ENCODE measurements at places on chromosomes 11 and 22.

DNA sequence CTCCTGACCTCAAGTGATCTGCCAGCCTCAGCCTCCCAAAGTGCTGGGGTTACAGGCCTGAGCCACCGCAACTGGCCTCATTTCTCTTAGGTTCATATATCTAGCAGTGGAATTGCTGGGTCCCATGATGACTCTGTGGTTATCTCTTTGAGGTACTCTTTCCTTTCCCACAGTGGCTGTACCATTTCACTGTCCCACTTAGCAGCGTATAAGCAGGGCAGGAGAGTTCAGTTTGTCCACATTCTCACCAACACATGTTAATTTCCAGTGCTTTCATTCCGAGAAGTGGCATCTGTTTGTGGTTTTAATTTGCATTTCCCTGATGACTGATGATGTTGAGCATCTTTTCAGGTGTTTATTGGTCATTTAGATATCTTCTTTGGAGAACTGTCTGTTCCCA is 16.4 kb downstream of the PRR5 start:
- DNase-seq, result no peak

GRCh38 chr11:104668797-104669463 is 229.3 kb downstream of the CASP12 start:
- peak; percentile 84 for DNase-seq

GRCh38 chr11:18314784-18315523 is 7.0 kb downstream of the HPS5 start:
- no peak for DNase-seq

GRCh38 chr11:64643256-64643881 is 52.3 kb downstream of the SLC22A12 start:
- DNase-seq, result no peak

DNA sequence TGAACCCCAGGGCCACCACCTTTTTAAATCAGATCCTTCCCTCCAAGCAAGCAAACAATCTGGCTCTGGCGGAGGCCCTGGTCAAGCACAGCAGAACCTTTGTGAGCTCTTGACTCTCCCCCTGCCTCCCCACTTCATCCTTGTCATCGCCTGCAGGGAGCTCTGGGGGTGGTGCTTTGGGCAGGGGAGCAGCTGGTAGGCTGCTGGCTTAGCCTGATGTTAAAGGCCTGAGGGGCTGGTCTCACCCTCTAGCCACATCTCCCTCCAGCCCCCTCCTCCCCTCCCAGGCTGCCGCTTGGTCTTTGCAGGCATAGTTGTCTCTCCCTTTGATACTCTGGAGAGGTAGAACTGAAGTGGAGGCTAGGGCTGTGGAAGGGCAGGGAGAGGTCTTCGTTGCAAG is 50.9 kb downstream of the THAP12 start:
- no peak for DNase-seq

DNA sequence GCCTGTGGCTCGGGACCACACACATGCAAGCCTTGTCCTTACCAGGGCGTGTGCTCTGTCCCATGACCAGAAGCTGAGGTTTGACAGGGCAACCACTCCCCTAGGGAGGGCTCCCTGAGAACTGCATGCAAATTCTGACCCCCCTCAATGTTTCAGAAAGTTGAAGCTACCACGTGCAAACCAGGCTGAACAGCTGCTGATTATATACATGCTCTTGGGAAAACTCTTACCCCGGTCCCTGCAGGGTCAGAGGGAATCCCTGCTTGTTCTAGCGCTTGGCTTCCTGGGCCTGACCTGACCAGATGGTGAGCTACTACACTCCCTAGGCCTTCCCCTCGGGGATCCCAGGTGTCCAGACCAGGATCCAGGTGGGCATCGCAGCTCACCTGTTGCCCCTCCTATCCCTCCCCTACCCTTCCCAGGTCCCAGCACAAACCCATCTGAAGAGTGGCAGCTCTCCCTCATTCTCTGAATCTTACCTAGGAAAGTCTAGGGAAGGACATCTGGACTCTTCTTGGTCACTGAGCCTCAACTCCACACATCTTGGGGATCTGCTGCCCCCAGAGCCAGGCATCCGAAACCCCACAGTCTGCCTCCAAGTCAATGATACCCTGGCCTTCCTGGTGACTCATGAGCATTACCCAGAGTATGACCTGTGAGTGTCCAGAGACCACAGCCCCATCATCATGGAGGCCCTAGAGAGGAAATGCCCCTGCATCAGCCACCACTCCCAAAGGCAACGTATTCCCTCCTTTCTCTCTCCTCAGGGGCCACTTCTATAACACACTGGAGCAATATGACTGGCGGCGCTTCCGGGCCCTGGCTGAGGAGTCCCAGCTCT is 61.5 kb downstream of the BTG4 start:
- DNase-seq, result no peak

DNA sequence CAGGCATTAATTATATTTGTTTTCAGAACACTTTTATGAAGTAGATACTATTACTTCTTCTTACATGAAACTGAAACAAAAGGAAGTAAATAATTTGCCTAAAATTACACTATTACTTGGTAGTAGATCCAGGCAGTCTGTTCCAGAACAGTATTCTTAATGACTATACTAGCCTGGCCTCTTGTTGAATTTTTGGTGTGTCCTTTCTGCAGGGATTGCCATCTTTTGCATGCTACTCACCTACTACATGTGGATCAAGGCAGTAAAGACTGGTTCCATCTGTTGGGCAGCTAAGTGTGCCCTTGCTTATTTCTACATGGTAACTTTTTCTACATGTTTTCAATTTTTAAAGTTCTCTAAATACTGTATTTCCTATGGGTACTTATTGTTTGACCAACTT is 12.8 kb downstream of the STT3A start:
- no peak for DNase-seq
